Fibroblast of skin of abdomen (primary cell): ENCODE measurements at places on chromosomes 11 and 22.

DNA sequence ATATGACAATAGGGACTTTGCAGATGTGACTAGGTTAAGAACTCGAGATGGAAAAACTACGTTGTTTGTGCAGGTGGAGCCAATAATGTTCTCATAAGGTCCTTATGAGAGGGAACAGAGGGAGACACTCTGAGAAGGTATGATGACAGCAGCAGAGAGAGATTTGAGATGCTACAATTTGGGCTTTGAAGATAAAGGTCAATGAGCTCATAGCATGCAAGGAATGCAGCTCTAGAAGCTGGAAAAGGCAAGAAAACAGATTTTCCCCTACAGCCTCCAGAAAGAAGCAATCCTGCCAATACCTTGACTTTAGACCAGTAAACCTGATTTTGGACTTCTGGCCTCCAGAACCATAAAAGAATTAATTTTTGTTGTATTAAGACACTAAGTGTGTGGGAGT, 21.1 kb downstream of the FAM76B start:
- peak; percentile 8 for DNase-seq

DNA sequence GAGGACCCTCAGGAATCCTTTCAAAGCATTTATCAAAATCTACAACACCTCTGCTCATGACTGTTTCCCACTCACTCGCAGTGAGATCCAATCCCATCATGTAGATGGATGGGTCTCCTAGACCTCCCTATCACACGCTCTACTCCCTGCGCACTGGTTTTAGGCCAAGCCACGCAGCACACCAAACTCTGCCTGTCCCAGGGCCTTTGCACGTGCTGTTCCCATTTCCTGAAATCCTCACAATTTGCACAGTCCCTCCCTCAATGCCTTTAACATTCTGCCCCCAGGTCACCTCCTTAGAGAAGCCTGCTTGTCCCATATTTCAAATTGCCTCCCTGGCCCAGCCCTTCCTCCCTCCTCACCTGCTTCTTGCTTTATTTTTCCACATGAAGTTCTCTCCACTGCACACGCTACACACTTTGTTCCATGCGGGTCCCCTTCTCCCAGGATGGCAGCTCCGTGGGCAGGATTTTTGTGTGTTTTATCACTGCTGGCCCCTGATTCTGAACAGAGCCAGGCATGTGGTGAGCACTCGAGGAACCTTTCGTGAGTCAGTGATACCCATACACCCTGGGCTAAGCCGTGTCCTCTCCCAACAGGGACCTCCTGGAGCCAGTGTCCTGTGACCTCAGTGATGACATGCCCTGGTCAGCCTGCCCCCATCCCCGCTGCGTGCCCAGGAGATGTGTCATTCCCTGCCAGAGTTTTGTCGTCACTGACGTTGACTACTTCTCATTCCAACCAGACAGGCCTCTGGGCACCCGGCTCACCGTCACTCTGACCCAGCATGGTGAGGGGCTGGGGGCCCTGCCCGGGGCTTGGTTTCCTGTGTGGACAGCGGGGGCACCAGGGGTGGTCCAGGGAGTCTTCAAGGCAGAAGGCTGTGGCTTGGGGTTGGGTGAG, 12.2 kb downstream of the CSF2RB start:
- DNase-seq = no peak

- peak; percentile 54 for DNase-seq
These were observed 15.4 kb downstream of the DDX10 start for GRCh38 chr11:108680271-108680670.

DNA sequence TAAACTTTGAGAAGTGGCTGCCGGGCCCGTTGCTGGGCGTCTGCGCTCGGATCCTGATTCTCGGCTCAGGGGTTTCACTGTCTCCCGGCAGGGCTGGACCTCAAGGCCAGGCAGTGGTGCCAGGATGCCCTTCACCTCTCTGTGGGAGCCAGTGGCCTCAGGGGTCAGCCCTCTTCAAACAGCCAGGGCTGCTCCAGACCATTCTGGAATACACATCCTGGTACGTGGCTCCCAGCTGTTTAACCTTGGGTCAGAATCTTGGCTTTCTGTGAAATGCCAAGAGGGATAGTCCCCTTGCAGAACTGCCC, 70.5 kb downstream of the MPPED1 start:
- no peak for DNase-seq

GRCh38 chr22:45587638-45588505, 83.8 kb upstream of the ATXN10 start:
- peak; percentile 44 for DNase-seq

- no peak for DNase-seq
These were observed 988 bp upstream of the FLI1 start for GRCh38 chr11:128692753-128693415.

DNA sequence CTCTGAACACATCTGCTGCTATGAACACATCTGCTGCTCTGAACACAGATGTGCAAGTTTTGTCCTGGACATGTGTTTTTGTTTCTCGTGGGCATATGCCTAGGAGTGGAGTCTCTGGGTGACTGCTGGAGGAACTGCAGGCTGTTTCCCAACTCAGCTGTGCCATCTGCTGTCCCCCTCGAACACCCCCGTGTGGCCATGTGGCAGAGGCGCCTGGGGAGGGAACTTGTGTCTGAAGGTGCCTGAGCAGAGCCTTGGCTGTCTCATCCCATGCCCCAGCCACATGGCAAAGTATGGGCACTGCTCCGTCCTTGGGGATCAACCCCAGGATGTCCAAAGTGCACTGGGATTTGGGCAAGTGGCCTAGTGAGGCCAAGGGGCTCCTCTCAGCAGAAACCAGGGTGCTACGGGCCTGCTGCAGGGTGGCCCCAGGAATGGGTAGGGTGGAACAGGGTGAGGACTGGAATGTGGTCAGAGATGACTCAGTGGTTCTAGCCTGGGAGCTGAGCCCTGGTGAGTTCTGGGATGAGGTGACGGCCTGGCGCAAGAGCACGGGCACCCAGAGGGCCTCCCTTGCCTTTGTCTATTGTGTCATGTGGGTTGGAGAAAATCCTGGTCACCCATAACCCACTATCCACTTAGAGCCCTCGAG, 14.7 kb downstream of the GATD1 start:
- DNase-seq = peak; percentile 57

GRCh38 chr11:60919320-60919719, 4.9 kb upstream of the TMEM132A start:
- no peak for DNase-seq

DNA sequence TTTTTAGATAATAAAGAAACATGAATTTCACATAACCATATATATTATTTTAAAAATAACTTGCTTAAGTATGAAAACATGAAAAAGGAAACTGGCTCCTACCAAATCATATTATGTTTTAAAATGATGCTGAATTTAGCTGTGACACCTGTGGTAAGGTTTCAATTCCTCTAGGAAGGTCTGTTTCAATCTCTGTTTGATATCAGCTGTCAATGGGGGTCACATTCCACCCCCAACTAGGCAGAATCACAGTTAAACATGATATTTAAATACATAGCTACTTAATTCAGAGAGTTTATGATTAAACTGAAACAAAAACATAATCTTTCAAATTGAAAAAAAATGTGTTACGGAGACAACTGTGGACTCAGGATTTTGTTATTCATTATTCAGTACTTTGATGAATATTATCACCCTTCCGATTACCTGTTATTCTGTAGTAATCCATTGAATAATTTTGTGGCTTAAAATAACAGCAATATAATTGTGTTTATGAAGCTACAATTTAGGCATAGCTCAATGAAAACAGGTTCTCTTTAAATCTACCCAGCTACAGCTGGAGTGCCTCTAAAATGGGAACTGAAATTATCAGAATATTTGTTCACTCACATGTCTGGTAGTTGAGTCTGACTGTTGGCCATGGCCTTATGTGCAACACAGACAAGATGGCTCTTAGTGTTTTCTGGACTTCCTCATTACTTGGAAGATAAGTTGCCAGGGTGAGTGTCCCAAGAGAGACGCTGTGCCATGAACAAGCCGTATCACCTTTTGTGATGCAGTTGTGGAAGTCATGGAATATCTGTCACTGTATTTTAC, 244.6 kb upstream of the ANO3 start:
- DNase-seq = no peak

DNA sequence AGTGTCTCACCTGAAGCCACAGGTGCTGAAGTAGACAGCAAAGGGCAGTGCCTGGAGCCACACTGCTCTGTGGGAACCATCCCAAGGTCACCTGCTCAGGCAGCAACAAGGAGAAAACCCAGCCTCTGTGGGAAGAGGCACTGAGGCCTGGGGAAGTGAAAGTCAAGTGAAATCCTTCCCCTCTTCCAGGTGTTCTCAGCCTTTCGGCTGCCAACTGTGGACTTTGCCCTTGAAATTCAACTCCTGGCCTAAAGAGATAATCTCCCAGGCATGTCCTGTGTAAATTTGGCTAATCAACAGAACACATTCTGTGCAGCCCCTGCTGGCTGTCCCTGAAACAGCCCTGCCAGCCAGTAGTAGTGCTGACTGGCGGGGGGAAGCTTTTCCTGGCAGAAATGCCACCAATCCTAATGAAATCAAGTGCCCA, 112.1 kb downstream of the RPL27A start:
- DNase-seq = no peak

GRCh38 chr11:114401311-114401710, 845 bp downstream of the RBM7 start:
- no peak for DNase-seq

DNA sequence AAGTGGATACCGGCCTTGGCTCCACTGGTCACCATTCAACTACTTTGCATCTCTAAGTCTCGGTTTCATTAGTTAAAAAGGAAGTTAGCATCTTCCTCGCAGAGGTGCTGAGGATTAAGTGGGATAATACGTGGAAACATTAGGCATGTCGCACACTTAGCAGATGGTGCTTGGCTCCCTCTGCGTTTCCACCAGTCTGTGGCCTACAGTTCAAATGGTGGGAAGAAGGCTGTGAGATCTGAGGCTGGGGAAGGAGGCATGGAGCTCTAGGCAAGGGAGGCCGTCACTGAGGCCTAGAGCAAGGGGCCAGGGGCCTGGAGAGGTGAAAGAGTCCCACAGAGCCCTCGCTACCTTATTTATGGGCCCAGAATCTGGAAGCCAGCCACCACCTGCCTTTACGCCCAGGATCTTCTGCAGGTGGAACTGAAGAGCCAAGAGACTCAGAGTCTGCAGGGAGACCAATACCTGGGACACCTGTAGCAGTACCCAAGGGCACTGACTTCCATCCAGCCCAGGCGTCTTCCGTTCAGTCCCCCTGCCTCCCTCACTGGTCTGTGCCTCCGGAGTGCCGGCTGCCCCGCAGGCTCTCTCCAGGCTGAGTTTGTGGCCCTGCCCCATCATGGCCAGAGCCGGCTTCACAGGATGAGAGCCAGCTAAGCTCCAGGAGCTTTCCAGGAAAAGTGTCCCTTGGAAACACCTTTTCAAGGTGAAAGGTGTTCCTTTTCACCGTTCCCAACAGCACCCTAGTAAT, 66.1 kb upstream of the A4GALT start:
- DNase-seq = no peak

DNA sequence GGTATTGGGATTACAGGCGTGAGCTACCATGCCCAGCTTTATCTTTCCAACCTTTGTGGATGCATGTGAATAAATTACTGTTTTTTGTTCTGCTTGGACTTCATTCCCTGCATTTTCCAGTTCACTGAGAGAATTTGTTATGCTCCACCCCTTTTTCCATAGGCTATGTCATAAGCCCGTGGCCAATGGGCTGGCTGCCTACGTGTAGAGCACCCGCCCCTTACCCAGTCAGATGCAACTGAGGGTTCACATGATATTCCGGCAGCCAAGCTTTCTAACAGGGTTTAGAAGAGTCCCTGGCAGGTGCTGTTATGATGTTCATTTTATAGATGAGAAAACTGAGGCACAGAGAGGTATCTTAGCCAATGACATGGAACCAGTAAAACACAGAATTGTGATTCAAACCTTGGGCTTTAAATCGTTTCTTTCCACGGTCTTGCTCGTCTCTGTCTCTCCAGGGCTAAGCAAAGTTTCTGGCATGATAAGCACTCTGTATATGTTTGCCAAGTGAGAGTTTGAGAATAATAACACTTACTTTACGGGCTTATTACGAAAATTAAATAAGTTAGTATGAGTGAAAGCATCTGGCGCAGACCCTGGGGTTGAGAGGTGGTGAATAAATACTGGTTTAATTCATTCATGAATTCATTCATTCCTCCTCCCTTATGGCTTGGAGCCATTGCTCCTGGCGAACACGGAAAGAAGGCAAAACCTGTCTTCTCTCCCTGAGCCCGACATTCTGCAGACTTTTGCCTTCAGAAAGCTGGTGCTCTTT, 42.4 kb upstream of the RASD2 start:
- no peak for DNase-seq

GRCh38 chr11:100876815-100877520, 189.9 kb downstream of the ARHGAP42 start:
- DNase-seq = peak; percentile 99

DNA sequence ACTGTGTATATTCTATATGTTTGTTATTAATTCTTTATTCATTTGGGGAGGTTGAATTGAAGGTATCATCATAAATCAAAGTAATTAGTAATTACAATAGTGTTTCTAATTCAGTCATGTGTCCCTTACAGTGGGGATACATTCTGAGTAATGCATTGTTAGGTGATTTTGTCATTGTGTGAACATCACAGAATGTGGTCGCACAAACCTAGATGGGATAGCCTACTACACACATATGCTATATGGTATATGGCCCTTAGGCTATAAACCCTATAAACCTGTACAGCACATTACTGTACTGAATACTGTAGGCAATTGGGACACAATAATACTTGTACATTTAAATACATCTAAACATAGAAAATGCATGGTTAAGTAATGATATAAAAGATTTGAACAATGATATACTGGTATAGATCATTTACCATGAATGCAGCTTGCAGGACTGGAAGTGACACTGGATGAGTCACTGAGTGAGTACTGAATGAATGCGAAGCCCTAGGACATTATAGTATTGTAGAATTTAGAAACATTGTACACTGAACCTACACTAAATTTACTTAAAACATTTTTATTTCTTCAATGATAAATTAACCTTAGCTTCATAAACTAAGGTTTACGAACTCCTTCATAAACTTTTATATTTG, 936.2 kb upstream of the CHORDC1 start:
- DNase-seq = peak; percentile 63

DNA sequence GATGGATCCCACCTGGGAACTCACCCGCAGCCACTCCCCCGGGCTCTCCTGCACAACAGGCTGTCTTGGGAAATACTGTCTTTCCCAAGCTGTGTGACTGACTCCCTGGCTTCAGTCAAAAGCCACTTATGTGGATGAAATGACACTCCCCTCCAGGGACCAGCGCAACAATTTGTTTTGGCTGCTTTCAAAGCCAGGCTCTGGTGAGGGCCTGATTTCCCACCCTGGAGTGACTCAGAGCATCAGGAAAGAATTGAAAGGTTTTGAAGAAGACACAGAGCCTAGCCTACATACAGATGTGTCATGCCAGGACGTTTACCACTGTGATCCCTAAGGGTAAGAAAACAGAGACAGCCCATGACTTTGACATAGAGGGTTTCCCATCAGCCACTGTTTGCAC, 550.5 kb downstream of the MIAT start:
- DNase-seq = peak; percentile 81

DNA sequence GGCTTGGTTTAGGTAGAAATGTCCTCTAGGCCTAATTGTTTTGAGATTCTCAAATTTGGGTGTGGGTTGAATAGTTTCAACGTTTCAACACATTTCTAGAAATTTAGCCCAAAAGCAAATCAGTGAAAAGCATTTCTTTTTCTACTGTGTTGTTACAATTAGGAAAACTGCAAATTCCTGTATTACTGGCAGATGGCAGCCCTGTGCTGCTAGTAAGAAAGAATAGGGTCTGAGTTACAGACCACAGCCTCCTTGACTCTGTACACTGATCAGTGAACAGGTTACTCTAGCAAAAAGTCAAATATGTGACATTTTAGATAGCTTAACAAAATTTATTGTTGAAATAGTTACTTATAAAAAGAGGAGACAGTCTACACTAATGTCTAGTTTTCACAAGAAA, 703.0 kb downstream of the JRKL start:
- DNase-seq = no peak
